ENCODE measurements at places on chromosomes 16 and 17. TPM values are rescaled to one million over a fixed set of nuclear protein-coding genes. Genes with fewer than 3 reads are reported as not detected.

- peak; percentile 84 for DNase-seq
These were observed 69.3 kb upstream of the TOB1 start for GRCh38 chr17:50935221-50935995.

Gene FOXF1
- total RNA-seq = 0.16 TPM

Gene HSF5
- total RNA-seq = not detected

- DNase-seq = no peak
These were observed 23.9 kb downstream of the ACLY start for GRCh38 chr17:41894791-41895331.

DNA sequence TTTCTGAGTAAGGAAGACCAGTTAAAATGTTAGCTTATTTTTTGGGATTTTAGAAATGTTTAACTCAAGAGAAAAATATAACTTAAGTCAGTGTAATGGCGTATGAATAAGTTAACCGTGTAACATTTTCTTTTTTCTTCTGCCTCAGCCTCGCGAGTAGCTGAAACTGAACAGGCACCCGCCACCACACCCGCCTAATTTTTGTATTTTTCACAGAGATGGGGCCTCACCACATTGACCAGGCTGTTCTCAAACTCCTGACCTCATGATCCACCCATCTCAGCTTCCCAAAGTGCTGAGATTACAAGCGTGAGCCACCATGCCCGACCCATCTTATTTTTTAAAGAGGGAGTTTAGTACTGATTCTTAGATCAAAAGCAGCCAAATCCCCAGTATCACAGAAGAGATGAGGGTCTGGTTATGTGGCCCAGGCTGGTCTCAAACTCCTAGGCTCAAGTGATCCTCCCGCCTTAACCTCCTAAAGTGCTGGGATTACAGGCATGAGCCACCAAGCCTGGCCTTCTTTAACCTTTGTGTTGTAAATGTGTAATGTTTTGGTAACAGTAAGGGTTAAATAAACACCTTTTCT lies 16.8 kb downstream of the PITPNC1 start:
- no peak for DNase-seq
